ENCODE measurements at places on chromosomes 13 and 19.

DNA sequence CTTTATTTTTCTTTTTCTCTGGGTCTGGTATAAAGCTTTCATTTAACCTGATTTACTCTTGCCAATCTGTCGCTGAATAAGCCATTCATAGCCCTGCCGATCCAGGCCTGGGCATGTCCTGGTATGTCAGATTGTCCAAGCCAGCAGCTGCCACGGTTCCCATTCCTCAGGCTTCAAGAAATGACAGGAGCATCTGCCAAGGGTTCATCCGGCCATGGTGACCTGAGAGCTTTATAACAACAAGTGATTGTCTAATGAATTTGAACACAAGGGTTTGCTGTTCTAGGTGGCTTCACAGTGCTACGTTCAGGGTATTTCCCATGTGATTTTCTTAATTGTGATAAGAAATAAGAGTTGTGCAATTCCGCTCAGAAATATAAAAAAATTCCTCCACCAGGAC, 20.0 kb downstream of the PNMA8A start:
- no peak for DNase-seq

DNA sequence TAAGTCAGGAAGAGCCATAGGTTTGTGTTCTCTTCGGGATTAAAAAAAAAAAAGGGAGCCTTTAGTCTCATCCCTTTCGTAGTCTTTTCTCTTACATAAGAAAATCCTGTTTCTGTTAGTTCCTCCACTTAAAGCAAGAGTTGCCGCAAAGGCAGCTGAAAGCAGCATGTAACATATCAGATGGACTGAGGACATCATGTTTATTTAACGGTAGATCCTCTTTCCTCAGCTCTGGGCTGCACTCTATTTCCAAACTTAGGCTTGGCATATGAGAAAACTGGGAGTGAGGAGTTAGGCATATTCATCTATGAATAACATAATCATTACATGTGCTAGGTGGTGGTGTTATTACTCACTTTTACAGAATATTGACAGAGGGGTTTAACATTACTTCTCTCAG, 391.2 kb downstream of the KLF12 start:
- no peak for DNase-seq

- no peak for DNase-seq
Measured at GRCh38 chr19:46849610-46850009, 1.0 kb downstream of the AP2S1 start.

DNA sequence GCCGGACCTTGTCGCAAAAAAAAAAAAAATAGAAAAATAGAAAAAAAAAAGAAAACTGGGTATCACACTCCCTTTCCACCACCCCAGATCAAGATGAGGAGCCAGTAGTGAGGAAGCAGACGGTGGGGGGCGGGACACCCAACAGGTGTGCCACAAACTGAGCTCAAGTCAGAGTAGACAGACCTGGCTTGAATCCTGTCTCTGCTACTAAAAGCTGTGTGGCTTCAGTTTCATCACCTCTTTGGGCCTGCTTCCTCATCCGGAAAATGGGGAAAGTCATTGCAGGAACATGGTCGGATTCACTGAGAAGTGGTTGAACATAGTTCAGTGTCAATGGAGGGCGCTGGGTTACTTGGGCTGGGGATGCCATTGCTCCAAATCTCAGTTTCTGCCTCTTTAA, 2.9 kb downstream of the HIF3A start:
- DNase-seq, result no peak

DNA sequence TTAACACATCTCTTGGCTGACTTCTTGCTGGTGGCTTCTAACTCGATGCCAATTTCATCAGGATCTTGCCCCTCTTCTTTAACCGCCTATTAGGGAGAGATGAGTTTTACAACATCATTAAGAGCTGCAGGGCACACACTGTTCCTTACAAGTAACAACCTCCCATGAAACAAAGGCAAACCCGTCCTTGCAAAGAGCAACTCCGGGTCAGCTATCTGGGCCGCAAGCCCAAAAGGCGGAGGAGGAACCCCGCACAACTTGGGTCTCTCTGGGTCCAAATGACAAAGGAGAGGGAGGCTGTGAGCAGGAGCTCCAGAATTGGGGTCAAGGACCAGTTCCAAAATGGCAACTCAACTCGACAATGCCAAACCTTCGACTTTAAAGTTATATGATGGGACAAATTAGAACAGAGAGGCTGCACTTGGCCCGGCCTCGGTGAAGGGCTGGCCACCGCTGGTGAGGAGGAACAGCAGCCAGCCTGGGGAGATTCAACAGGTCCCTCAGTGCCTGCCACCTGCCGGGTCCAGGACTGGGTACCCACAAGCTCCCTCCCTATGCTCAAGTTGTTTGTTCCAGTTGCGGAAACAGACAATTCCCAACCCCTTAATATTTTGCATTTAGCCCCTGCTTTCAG, 1.1 kb downstream of the SAFB2 start:
- no peak for DNase-seq

GRCh38 chr19:55540619-55541018, 3.7 kb upstream of the SBK2 start:
- no peak for DNase-seq

DNA sequence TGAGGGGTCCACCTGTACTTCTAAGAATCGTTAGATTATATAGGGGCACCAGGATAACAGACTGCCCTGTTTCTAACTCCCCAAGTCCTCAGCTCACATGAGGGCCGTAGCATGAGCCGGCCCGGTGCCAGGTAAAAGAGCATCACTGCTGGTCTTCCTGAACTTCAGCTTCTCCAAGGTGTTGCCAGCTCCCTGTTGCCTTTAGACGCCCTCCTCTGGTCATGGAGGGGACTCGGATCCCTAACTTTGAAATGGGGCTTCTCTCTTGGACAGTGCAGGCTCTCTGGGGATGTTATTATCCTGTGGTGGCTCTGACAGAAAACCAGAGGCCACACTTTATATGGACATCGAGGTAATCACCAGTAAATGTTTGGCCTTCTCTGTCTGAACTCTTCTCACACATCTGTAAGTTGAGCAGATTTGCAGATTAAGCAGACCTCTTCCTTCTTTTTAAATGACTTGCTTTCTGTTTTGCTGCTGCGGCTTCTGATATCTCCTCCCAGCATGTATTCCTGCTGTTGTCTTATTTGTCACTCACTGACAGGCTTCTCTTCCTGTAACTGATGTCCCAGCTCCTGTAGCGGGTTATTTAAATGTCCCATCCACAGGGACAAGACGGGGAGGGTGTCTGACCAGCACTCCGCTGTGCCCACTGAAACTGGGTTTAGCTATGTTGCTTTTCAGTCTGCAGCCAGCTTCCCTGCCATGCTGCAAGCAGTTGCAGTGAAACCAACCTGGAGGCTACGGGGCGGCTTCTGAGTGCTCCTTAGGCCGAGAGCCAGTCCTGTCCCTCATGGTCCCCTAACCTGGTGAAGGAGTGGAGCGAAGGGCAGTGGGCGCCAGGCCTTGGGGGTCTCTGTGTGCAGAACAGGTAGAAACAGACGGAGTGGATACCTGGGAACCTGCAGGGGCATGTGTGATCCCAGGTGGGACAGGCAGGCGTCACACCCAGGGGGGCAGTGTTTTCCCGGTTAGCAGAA, 39.2 kb downstream of the TSSK6 start:
- peak; percentile 77 for DNase-seq

- no peak for DNase-seq
Measured at GRCh38 chr19:23795462-23795861, 36.8 kb upstream of the ZNF681 start.

- no peak for DNase-seq
Measured at GRCh38 chr19:1282588-1283206, 3.0 kb upstream of the EFNA2 start.

- no peak for DNase-seq
Measured at GRCh38 chr13:38262211-38262610, 87.4 kb upstream of the UFM1 start.

- DNase-seq, result no peak
Measured at GRCh38 chr13:34308725-34309124, 490.8 kb downstream of the RFC3 start.

DNA sequence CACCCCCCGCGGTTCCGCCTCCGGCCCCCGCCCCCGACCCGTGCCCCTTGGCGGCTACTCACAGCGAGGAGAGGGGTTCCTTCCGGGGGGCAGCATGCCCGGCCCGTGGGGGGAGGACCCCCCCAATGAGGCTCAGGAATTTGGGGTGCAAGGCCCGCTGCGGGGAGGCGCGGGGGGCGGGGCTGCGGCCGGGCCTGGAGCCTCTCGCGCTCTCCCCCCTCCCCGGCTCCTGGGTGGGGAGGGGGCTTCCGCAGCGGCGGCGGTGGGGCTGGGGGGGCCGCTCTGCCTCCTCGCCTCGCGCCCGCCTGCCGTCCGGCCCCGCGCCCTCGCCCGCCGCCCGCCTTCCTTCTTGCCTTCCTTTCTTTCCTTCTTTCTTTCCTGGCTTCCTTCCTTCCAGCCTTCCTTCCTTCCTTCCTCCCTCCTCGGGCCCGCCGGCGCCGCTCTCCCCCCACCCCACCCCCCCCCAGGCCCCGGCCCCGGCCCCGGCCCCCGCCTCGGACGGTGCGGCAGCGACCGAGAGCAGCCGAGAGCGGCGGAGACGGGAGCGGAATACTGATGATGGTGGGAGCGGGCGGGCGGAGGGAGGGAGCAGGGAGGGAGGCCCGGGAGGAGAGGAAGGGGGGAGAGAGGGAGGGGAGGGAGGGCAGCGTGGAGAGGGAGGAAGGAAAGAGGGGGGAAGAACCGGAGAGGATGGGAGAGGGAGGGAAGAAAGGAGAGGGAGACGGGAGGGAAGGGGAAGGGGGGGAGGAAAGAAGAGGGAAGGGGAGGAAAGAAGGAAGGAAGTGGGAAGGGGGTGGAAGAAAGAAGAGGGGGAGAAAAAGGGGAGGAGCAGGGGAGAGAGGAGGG, at the start of gene LRRC4B:
Gene LRRC4B, minus strand, starts transcription at position 554 of the 846 bp plus-strand sequence. CDS start 19,597 bp downstream, outside the sequence.
- no peak for DNase-seq

GRCh38 chr19:29671393-29672160, 6.3 kb downstream of the PLEKHF1 start:
- peak; percentile 10 for DNase-seq

GRCh38 chr19:3458229-3459088, 21.9 kb downstream of the SMIM24 start:
- DNase-seq, result no peak

- DNase-seq, result no peak
Measured at GRCh38 chr13:25001476-25002206, 94.3 kb upstream of the PABPC3 start.

- no peak for DNase-seq
Measured at GRCh38 chr19:33580645-33581037, 41.1 kb upstream of the CHST8 start.

GRCh38 chr19:18898081-18898606, 2.2 kb upstream of the CERS1 start:
- DNase-seq, result no peak

GRCh38 chr19:49217382-49217781, 59.8 kb downstream of the TRPM4 start:
- DNase-seq, result no peak

GRCh38 chr13:95222733-95223018, 78.6 kb downstream of the ABCC4 start:
- no peak for DNase-seq

- DNase-seq, result no peak
Measured at GRCh38 chr19:5782945-5783919, 1.3 kb downstream of the PRR22 start.

DNA sequence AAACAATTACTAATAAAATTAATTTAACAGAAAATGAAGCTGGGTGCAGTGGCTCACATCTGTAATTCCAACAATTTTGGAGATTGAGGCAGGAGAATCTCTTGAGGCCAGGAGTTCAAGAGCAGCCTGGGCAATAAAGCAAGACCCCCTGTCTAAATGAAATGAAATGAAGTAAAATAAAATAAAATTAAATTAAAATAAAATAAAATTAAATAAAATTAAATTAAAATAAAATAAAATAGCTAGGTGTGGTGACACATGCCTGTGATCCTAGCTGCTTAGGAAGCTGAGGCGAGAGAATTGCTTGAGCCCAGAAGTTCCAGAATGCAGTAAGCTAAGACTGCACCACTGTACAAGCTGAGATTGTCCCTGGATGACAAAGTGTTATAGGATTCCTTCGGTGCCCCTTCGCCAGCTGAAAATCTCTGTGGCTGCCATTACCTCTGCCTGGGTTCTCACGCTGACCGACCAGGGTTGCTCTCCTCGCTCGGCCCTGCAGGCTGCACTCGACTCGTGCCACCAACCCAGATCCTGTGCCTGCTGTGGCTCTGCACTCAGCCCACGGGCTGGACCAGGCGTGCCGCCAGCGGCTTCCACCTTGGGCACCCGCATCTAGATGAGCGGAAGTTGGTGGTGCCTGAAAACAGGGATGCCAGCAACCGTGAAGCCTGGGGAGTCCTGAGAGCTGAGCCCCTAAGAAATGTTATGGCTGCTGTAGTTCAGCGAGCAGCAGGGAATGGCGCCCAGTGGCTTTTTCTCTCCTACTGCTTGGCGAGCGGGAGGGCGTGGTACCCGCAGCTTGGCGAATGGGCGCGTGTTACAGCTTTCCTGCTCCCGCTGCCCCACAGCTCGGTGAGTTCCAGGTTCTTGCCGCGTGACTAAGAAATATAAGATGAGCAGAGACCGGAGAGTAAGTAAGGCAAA, 539.2 kb upstream of the PCDH9 start:
- no peak for DNase-seq

DNA sequence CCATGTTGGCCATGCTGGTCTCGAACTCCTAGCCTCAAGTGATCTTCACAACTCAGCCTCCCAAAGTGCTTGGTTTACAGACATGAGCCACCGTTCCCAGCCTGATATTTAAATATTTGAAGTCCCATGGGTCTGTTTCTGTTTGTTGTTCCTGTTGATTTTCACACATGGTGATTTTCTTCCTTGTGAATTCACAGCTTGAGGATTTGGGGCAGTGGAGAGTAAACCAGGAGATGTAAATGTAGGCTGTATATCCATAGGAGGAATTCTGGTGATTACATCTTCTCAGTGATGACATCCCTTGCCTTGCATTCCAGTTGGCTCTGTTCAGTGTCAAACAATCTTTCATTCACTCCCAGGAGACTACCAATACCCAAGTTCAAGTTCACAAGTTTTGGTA, 471.9 kb downstream of the KCTD12 start:
- DNase-seq, result no peak

- peak; percentile 29 for DNase-seq
Measured at GRCh38 chr19:5961969-5962945, 15.7 kb downstream of the RANBP3 start.

- peak; percentile 32 for DNase-seq
Measured at GRCh38 chr19:18416778-18417249, 2.4 kb upstream of the SSBP4 start.

GRCh38 chr19:31256593-31256960, 92.7 kb downstream of the TSHZ3 start:
- no peak for DNase-seq

DNA sequence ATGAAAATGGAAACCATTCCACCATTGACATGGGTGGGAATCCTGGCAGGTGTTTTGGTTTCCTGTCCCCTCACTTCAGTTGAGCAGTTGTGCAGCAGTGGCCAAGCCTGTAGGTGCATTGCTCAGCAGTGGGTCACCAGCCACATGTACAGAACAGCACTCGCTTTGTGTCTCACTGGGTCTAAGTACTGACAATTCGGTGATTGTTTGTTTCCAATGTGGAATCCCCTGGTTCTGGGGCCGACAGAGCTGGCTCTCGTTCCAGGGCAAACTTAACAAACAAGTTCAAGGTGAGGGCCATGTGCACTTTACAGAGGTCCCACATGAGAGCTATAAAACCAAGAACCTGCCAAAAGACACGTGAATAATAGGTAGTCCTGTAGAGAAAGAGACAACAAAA, 54.1 kb upstream of the SPATA13 start:
- no peak for DNase-seq
